ENCODE measurements at places on chromosomes 11 and 22.

DNA sequence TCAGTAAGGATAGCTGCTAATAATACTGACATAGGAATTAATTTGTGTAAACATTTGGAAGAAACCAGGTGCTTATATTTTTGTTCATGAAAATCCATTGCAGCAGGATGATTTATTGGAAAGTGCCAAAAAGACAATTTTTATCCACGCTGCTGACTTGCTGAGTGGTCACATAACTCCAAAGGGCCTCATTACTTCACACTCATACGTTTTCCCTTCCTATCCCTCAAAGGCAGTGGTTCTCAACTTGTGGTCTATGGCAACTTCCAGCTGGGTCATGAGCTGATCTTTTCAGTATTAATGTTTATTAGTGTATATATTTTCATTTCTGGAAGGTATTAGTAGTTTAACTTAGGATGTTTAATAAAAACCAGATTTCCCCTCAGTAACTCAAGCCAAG is 178.1 kb downstream of the UVRAG start:
- DNase-seq: no peak

DNA sequence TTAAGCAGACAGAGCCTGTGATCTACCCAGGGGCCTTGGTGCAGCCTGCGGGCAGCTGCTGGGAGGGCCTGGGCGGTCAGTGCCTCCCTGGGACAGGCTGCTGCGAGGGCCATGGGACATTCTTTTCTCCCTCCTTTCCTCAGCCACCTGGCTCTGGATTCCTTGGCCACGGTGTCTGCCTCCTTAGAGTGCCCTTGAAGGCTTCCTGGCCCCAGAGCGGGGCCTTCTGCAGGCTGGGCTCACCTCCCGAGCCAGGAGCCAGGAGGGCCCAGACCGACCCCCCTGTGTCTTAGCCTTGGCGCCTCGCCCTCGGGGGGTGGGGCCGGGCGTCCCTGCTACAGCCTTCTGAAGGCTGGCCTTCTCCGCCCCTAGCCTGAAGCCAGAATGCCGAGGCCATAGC is 231.2 kb downstream of the TBC1D22A start:
- no peak for DNase-seq

- peak; percentile 68 for DNase-seq
These were observed 1.4 kb downstream of the DTX4 start for GRCh38 chr11:59173080-59173963.

DNA sequence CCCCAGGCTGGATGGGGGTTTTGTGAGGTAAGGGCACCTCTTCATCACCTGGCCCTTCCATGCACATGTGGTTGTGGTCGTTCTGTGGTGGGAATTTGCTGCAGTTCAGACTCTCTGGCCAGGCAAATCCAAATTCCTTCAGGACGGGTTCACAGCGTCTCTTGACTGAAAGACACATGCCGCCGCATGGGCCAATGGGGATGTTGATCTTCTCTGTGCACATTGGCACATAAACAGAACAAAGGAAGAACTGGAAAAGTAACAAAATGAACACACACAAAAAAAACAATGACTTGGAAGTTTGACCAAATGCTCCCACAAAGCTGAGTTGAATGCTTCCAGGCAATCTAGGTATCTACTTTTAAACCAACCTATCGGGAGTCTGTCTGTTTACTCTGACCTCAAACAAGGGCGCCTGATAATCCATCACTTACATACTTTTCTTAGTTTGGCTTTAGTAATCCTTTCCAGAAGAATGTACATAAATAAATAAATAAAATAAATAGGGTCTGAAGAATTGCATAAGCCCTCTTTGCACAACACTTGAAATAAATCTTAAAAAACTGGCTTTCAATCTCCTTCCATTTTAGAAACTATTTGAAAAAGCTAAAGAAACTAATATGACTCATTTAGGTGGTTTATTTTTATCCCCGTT is 2.8 kb downstream of the FZD4 start:
- no peak for DNase-seq

DNA sequence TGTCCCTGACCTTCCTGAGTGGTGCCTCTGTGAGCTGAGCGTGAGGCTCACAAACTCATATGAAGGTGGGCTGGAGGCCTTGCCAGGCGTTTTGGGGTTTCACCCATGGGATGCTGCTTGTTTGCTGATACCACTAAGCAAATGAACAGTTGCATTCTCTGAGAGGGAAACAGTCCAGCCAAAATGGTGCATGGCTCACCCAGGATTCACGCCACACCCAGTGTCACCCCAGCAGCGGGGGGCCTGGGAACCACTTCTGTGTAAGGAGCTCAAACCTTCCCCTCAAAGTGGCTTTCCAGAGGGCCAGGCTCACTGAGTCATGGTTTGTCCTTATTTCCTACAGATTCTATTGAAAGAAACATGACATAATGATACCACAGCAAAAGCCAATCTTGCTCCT is 928.1 kb downstream of the TBC1D22A start:
- DNase-seq: no peak

DNA sequence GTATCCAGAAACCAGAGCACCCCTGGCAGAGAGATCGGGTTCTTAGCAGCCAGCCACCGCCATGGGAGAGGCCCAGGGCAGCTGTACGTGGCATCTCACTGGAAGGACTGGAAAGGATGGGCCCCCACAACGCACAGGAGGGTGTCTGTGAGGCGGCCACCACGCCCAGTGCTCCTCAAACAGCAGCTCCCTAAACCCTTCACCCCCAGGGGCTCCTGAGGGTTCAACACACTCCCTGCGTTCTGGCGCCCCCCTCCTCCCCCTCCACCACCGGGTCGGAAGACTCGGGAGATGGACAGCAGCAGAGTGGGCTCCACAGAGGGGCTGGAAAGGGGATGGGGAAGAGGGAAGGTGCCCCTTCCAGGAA is 1.1 kb downstream of the MAPK12 start:
- no peak for DNase-seq

DNA sequence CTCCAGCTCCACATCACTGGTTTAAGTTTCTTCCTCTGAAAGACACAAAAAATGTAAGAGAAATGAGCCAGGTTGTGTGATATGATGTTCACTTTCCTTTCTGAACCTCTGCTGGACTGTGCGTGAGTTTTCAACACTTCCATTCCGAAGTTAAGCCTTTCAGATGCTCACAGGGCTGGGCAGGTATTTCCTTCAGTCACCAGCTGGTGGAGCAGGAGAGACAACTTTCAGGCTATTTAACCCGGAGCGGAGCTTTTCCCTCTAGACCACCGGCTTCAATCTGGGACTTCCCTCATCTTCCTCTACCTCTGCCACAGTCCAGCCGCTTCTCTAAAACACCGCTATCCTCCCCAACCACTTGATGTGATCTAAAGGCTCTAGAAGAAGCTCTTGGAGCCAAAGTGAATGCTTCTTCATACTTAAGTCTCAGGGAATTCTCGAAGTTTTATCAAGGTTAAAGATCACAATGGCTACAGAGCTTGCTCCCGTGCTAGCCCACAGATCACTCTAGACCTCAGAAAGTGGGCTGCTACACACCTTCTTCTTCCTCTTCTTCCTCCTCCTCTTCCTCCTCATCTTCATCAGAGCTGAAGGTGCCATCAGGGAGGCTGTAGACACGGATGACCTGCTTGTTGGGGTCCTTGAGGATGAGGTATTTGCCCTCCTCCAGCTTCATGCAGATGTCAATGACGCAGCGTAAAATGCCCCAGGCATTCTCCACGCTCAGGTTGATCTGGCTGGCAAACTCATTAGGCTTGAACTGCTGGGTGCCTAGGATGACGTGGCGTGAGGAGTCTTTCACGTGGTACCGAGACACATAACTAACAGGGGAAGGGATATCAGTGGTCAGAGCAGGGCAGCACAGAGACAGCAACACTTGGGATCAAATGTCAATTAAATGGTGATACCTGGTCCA is 4.4 kb upstream of the FOXRED2 start:
- DNase-seq: peak; percentile 36

GRCh38 chr11:84855508-84856245 is 771.5 kb downstream of the DLG2 start:
- no peak for DNase-seq

GRCh38 chr11:115939104-115939730 is 435.0 kb upstream of the CADM1 start:
- no peak for DNase-seq

DNA sequence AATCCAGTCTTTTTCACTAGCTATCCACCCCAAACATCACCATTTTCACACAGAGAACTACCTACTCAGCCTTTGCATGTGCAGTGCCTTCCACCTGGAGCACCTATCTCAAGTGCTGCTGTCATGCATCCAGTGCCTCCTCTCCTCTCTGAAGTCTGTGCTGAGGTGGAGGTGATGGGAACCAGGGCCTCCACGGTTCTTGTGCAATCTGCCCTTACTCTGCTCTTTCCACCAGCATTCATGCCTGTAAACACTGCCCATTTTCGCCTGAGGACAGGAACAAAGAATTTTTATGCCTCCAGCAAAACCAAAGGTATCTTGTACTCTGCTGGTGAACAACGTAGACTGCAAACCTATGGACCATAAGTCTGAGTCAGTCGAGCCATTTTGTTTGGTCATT is 27.0 kb downstream of the PITPNB start:
- no peak for DNase-seq

DNA sequence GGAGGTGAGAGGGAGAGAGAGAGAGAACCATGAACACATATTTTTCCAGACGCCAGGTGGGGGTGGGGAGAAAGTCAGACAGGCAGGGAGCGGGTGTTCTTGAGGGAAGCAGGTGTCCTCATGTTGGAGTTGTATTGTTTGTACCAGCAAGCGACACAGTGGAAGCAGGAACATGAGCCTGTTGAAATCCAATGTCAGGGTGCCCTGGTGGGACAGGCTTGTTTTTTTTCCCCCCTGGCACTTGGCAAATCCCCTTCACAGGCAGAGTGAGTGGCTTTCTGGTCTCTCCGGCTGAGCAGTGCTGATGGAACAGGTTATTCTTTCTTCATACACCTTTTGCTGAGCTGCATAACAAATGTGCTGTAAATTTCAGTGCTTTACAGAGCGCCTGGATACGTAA is 125.6 kb downstream of the GRIK4 start:
- no peak for DNase-seq

GRCh38 chr11:124344346-124344745 is 24.3 kb upstream of the OR8D2 start:
- no peak for DNase-seq

GRCh38 chr22:37750596-37751162 is 53.8 kb downstream of the TRIOBP start:
- DNase-seq: no peak

DNA sequence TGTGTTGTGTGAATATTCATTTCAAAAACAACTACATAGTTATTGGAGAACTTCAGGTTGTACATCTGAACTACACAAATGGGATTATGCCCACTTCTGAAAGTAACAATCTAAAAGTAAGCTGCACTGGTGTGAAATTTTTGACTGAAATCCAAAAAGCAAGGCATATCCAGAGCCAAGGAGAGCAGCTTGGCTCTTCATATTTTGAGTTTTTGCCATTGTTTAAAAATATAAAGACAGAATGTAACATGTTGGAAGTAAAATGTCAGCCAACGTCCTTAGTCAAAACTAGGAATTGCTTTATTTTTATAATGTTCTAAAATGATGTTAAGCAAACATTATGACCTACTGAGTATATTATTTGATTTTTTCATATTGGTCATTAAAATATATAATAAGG is 45.8 kb upstream of the NOX4 start:
- DNase-seq: no peak

- DNase-seq: no peak
These were observed 87.0 kb downstream of the MORC2 start for GRCh38 chr22:30881361-30882183.

DNA sequence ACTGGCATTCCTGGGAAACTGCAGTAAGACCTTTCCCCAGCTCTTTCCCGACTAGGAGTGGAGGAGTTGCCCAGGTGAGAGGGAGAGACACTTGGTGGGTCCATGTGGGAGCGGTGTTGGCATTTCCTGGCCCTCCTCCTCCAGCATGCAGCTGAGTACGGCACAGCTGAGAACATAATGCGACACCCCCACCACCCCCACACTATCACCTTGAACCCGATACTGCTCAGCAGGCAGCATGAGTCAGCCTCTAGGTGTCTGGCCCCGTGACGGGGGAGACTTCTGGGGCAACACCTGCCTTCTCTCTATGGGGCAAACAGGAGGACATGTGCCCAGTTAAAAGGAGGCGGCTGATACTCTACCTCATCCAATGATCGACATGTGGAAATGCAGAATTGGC is 64.4 kb downstream of the PKNOX2 start:
- DNase-seq: no peak

- DNase-seq: no peak
These were observed 16.2 kb upstream of the SESN3 start for GRCh38 chr11:95247127-95247684.

- DNase-seq: no peak
These were observed 55.7 kb downstream of the TEAD1 start for GRCh38 chr11:12729941-12730340.

GRCh38 chr22:20380486-20380885 is 13.5 kb upstream of the ZNF74 start:
- no peak for DNase-seq

DNA sequence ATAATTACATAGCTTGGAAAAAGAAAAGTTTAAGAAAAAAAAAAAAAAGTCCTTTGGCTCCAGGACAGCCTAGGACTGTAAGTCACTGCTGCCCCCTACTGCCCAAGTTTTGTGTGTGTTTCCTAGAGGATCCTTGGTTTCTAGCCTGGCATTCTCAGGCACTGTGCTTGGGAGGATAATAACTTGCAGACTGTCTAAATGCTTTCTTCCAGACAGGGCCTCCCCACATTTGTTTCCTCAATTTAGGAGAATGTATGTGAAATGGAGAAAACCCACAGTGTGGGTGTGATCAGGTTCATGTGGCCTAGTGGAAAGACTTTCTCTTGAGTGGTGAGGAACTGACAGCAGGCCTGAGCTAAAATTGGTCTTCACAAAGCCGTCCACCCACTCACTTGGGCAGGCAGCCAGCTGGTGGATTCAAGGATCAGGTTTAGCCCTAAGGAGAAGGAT is 191.0 kb downstream of the NAV2 start:
- peak; percentile 63 for DNase-seq
